ENCODE measurements at places on chromosomes 3 and 15.

DNA sequence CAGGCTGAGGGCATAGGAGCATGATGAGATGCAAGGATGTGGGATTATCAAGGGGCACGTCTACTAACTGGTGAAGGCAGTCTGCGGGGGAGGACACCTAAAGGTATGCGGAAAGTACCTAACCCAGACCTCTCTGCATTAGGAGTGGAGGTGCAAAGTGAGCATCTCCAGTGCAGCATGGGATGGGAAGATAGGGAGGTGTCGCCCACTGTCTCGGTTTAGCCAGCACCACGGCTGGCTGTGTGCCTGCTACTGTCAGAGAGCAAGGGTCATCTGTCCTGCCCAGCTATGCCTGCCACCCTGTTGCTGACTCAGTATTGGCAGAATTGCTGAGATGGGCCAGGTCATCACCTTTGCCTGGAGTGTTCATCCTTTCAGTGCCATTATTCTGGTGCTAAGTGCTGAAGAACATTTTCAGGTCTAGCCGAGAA lies 40.1 kb downstream of the OXNAD1 start:
- DNase-seq = no peak

- DNase-seq = no peak
These were observed 172.6 kb downstream of the PDCD6IP start for GRCh38 chr3:33971055-33971454.

DNA sequence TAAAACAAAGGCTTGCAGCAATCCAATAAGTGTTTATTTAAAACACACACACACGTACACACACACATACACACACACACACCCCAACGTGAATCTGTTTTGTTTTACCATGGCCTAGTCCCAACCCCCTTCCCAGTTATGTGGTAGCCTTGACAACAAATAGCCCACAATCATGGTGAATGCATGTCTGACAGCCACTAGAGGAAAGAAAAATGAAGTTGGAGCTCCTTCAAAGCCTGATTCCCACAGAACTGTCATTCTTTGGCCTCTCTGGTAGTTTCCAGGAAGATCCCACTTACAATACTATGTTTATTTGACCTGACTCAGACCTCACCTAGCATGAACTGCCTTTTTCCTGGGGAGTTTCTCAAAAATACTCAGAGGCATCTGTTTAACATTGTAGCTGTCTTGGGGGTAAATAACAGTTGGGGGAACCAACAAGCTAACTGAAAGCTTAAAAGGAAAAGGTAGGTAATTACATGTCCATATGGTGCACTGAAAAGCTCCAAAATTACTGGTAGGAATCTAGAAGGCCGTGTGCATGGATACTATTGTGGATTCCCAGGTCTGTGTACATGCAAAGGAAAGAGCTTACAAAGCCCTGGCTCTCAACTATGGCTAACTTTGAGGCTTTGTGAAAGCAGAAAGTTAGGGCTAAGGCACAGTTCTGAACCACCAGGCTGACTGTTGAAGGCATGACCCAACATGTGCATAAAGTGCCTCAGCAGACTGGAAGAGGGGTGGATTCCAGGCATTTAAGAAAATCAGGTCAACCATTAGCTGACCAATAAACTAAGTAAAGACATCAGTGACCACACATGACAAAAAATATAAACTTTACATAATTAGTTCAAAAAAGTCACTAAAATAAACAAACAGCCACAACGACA lies 65.3 kb downstream of the FAIM start:
- no peak for DNase-seq

DNA sequence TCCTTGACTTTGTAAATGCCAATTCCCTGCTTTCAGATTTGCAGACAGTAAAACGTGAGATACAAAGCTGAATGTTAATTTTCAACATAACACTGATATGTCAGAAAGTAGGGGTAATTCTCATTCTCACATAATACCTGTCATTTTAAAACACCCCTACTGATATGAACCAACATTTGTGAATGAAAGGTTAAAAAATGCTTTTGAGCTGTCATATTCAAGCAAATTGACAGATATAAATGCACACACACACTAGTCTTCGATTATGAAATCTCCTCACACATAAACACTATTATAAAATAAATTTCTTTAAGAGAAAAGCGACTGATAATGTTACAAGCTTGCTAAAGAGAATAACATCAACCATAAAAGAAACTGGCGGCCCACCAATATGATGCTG lies 128.8 kb downstream of the PEAK1 start:
- DNase-seq = no peak

- no peak for DNase-seq
These were observed 134.5 kb upstream of the AADACL2 start for GRCh38 chr3:151599103-151599672.

DNA sequence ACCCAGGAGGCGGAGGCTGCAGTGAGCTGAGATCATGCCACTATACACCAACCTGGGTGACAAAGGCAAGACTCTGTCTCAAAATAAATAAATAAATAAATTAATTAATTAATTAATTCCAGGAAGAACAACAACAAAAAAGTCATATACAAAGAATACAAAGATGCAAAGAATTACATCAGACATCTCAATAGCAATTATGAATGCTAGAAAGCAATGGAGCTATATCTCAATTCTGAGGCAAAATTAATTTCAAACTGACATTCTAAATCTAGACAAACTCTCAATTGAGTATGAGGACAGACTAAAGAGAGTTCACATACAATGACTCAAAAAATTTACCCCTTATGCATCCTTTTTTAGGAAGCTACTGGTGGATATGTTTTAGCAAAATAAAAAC lies 69.6 kb upstream of the CTNNB1 start:
- DNase-seq = no peak

DNA sequence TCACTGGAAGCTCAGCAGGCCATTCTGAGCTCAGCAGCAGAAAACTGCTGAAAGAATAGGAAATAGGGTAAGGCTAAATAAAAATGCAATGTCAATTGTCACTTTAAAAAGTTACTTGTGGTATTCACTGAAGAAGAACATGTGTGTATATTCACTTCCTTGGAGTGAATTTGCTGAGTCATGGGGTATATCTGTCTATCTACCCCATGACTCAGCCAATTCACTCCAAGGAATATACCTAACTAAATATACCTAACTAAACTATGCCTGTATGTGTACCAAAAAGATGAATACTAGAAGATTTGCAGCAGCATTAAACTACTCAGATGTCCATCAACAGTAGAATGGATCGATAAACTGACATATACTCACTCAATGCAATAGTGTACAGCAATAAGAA lies 69.5 kb upstream of the KCNAB1 start:
- no peak for DNase-seq

Data from activated naive CD4-positive, alpha-beta T cell (primary cell).